Coronary artery (tissue), 2 donors: ENCODE measurements at places on chromosomes 16 and 17.

- DNase-seq, result no peak
Measured at GRCh38 chr17:51921500-51921899, 237.0 kb downstream of the CA10 start.

DNA sequence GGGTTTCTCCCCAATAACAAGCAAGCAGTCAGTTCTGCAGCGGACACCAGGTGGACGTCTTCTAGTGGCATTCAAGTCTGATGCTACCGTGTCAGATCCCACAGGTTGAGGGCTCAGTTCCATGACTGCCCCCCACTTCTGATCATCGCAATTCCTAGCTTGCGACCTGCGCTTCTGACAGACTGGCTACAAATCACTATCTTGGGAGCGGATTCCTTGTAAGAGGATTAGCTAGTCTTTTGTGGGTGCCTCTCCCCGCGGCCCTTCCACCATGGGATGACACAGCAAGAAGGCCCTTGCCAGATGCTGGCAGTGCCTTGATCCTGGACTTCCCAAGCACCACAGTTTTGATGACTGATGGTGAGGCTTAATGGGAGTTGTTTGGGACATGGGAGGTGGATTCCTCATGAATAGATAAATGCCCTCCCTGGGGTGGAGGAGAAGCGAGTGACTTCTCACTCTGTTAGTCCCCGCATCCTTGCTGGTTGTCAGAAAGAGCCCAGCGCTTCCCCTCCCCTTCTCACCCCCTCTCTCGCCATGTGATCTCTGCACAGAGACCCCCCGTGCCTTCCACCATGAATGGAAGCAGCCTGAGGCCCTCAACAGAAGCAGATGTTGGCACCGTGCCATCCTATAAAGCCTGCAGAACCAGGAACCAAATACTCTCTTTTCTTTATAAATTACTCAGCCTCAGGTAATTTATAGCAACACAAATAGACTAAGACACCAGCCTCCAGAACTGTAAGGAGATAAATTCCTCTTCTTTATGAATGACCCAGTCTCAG, 19.1 kb downstream of the CDIP1 start:
- DNase-seq, result no peak

DNA sequence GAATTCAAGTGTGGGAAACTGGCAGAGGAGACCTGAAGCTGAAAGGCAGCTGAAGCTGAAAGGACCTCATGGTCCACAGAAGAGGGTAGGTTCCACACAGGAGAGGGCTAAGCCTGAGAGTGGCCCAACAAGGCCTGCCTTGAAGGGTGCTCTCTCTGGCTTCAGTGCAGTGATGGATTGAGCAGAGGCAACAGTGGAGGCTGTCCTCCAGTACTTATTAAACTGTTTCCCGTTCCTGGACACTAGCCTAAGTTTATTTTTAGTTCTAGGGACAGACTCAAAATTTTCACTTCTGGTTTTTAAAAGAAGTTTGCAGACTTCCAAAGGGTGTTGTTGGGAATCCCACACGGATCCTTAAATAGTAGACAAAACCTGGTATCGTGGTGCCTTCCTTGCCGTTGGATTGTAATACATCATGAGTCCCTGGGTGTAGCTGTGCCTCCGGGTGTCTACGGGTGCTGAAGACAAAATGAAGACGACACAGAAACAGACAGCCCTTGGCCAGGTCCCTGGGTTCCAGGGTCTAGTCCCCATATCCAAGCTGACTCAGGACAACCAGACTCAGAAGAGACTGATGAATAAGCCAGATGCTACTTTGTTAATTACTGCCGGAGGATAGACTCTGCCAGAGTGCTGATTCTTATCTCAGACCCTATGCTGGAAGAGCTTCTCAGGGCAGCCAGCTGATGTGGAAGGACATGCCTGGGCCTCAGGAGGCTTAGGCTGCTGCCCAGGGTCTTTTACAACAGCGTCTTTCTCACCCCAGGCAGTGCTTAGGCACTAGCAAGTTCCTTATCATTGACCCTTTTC, 7.1 kb upstream of the CMTM4 start:
- DNase-seq, result no peak

- DNase-seq, result no peak
Measured at GRCh38 chr17:32747856-32748255, 129.1 kb downstream of the MYO1D start.

GRCh38 chr17:77507111-77507885, 366.5 kb downstream of the SEC14L1 start:
- peak; percentile 63 for DNase-seq

DNA sequence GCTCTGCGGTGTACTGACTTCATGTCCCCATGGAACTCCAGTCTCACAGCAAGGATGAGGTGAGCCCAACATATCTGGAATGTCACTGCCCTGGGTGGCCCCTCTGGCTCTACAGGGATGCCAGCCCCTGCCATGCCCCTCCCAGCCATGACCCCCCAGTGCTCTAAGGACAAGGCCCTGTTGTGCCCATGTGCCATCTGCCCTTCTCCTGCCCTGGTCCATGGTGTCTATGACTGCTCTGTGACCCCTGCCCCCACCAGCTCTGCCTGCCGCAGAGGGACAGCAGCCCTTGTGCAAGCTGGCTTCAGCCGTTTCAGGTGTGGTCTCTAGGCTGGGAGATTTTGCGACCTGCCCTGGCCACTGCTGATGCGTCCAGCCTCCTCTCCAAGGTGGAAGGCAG, 40.3 kb downstream of the TK2 start:
- peak; percentile 68 for DNase-seq

DNA sequence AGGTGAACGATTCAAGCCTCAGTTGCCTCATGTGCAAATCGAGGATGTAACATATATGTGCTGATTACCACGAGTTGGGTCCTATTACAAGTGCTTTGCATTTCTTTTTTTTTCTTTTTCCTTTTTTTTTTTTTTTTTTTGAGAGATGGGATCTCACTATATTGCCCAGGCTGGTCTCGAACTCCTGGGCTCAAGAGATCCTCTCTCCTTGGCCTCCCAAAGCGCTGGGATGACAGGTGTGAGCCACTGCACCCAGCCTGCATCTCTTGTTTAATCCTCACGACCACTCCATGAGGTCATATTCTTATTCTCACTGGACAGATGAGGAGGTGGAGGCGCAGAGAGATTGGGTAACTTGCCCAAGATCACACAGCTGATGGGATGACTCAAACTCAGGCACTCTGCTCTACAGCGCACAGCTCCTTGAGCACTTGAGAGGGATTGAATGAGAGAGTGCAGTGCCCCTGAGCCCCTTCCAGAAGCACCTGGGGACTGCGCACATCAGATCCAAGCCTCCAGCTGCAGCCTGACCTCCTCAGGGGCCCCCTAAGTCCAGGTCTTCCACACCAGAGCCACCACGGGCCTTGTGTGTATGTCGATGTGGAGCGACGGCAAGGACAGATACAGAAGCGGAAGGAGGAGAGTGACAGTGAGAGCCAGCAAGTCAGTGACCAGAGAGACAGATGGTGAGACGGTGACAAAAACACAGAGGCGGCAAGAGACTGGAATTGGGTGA, 4.9 kb downstream of the STX1B start:
- no peak for DNase-seq

GRCh38 chr17:2068519-2069051, 13.7 kb downstream of the HIC1 start:
- DNase-seq, result no peak

GRCh38 chr16:4461250-4462085, 13.0 kb downstream of the NMRAL1 start:
- DNase-seq, result no peak

- DNase-seq, result peak; percentile 19
Measured at GRCh38 chr17:15918261-15918660, 26.7 kb upstream of the ADORA2B start.

DNA sequence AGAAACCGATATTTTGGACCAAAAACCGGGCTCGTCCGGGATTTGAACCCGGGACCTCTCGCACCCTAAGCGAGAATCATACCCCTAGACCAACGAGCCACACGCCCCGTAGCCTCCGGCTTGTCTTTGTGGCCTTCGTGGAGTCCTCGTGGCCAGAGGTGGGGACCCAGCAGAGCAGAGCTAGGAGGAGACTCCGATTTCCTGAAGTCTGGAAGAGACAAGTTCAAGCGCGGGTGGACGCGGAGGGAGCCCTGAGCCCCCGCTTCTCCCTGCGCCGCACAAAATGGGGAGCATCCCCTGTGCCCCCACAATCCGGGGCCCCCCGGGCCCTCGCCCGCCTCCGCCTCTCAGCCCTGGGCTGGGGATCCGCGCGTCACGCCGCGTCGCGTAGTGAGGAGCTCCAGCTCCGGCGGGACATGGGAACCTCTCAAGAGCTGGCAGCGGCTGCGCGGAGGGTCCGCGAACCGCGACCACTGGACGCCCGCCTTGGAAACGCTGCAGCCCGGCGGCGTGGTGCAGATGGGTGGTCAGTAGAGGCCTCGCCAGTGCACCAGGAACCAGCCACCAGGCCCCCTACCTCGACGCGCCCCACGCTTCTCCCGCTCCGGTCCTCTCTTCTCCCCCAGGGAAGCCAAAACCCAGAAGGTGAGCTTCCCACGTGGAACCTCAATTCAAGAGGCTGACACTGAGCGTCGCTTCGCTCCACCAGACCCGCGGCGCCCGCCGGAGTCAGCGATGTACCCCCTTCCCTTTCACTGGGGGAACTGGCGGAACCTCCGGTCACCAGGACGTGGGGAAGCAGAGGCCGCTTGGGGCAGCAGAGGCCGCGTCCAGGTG, 5.2 kb upstream of the OR1F1 start:
- DNase-seq, result no peak

GRCh38 chr17:29594519-29595090, 1.7 kb downstream of the ANKRD13B start:
- no peak for DNase-seq

- DNase-seq, result no peak
Measured at GRCh38 chr16:65510850-65511249, 389.0 kb upstream of the CDH11 start.
